ENCODE measurements at places on chromosomes 7 and 10. TPM values are rescaled to one million over a fixed set of nuclear protein-coding genes. Genes with fewer than 3 reads are reported as not detected.

LRIT1 gene
- total RNA-seq: not detected

PNLIPRP1 gene
- not detected for total RNA-seq

DNA sequence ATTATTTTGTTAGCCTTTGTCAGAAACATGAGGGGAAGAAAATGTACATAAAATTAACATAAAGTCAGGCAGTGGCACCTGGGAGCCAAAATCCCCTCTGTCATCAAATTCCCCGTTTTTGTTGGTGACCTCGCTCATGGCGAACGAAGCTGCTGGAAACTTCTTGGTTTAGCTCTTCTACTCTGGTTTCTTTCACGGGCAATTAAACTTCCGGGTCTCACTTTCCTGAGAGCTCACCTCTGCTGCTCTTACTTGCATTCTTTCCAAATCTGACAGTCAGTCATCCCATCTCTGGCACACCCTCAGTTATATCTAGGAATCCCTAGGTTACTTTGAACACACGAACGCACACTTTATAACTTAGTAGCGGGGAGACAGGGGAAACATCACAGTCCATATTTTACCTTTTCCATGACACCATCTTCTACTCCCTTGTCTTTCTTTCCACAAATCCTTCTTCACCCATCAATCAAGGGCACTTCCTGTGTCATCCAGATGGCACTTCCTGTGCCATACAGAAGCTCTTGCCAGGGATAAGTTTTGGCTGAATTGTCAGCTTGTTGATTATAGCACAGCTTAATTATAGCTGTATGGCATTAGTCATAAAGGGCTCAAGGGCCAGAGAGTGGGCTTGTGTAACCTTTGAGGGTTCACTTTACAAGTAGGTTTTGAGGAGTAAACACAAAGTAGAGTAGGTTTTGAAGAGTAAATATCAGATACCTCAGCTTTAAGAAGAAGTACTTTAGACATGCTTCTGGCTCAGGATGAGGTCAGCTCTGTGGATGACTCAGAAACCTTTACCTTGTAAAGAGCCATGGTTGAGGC lies 105.1 kb downstream of the GATA3 start:
- H3K36me3 ChIP-seq: no peaks in the 10 kb centered on the region
- no peaks in the 10 kb centered on the region for H3K4me1 ChIP-seq
- H3K27ac ChIP-seq: no peak overlapping the region
- DNase-seq: no peak
- H3K4me3 ChIP-seq: no peak overlapping the region
- no peaks in the 10 kb centered on the region for H3K27me3 ChIP-seq

DNA sequence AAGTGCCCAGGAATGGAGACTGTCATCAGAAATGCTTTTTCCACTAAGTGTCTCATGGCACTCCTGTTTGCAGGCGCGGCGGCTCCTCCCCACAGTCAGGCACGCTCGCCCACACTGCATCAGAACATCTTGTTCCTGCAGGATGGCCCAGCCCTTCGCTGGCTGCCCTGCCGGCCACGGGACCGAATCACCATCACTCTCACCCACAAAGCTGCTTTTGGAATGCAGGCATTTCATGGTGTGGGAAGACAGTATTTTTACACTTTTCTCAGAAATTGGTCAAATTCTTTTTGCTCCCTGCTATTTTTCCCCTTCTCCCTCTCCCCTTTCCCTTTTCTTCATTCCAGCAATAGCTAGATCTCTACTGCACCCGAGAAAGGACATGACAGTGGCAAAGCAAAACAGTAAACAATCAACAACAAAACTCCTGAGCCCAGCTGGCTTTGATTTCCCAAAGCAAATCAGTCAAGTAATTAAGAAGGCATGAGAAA lies 176.1 kb upstream of the TNS3 start:
- no peak for DNase-seq
- H3K27ac ChIP-seq: no peak overlapping the region
- no peaks in the 10 kb centered on the region for H3K36me3 ChIP-seq
- no peak overlapping the region for H3K4me3 ChIP-seq
- H3K4me1 ChIP-seq: no peaks in the 10 kb centered on the region
- H3K27me3 ChIP-seq: no peaks in the 10 kb centered on the region

GRCh38 chr10:128643658-128644057 lies 517.4 kb upstream of the MKI67 start:
- no peak for DNase-seq
- H3K4me1 ChIP-seq: no peaks in the 10 kb centered on the region
- no peaks in the 10 kb centered on the region for H3K27me3 ChIP-seq
- no peaks in the 10 kb centered on the region for H3K36me3 ChIP-seq
- H3K4me3 ChIP-seq: no peak overlapping the region

- H3K36me3 ChIP-seq: no peaks in the 10 kb centered on the region
- H3K4me1 ChIP-seq: no peaks in the 10 kb centered on the region
- H3K4me3 ChIP-seq: peak overlapping the region; percentile 31
- H3K27ac ChIP-seq: no peak overlapping the region
- H3K27me3 ChIP-seq: no peaks in the 10 kb centered on the region
These were observed 665 bp downstream of the BHLHA15 start for GRCh38 chr7:98211676-98212531.

All from colonic mucosa (tissue), 4 donors.